D721Med (cell line): ENCODE measurements at places on chromosomes 6 and 20.
A peak's percentile ranks its signal among the peaks of the same experiment; 100 is the strongest.

DNA sequence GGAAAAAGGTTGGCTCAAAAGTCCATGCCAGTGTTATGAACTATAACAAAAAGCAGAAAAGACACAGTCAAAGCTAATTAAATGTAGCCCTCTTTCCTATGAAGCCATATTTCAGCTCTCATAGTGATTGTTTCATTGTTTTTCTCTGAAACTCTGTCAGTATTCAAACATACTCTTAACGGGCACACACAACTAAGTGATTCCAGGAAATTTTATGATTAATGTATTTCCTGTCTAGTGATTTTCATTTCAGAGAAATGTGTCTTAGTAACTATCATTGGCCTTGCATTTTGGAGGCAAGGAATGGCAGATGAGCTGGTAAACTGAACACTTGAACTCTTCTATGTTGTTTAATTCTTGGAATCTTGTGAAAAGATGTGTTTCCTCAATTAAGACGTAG is 68.0 kb downstream of the CLVS2 start:
- no peak for DNase-seq

DNA sequence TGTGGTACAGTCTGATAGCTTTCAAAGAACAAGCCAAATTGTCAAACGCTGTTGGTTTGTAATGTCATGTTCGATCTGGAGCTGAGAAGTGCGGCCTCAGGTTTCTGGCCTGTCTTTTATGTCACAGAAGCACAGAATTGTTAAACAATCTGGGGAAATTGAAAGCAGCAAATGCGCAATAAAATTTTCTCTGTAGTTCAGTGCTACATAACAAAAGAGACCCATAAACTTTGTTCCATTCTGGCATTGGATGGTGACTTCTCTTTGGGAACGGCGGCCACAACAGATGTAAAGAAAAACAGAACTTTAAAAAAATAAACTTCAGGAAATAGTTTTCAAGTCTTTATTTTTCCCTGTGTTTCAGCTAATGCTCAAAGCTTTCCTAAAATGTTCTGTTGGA is 106.9 kb downstream of the PRL start:
- DNase-seq, result no peak

- DNase-seq, result no peak
Observed at GRCh38 chr6:132246632-132247270, 154.5 kb downstream of the MOXD1 start.

DNA sequence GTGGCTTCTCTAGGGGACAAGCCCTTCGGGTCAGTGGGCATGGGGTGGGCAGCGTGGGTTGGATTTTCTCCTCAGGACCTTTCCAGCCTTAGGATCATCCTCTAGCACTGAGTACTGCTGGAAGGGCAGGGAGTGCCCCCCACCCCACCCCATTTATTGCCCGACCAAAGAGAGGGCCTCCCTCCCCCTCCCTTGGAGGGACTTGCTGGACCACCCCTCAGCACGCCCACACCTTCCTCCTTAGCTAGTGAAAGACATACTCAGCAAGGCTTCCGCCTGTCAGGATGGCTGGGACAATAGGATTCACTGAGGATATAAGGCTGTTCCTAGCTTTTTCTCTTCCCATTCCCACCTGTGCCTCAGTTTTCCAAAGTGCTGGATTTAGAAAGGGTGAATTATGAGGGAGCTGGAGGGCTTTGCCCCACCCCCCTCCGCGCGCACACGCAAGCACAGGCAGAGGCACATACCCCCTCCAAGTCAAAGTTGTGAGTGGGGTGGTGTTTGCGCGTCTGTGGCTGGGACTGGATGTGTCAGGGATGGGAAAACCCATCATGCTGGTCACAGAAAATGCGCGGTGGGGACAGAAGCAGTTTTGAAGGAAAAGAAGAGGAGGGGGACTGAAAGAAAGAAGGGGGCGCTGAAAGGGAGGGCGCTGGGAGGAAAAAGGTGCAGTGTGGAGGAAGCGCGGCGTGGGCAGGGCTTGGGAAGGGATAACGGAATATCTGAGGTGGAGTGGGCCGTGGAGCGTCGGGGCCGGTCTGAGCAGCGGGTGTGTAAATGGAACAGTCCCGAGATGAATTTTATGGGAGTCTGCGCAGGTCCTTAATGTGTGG is 693 bp upstream of the SLC29A1 start:
- DNase-seq, result no peak

DNA sequence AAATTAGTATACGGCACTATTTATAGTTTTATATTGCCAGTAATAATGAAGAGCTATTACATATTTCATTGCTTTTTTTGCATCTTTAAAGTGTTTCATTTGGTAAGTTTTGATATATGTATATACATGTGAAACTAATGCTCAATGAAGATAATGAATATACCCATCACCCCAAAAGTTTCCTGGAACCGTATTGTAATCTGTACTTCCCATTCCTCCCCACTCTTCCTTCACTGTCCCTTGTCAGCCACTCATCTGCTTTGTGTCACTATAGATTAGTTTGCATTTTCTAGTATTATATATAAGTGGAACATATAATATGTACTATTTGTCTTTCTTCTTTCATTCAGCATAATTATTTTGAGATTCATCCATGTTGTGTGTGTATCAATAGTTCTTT is 10.3 kb upstream of the TBC1D32 start:
- DNase-seq, result no peak

- no peak for DNase-seq
Observed at GRCh38 chr6:159854959-159855358, 35.8 kb upstream of the MAS1 start.

GRCh38 chr6:6912817-6913744 is 194.7 kb upstream of the RREB1 start:
- DNase-seq, result no peak

- DNase-seq, result peak; percentile 55
Observed at GRCh38 chr20:45857882-45858216, 435 bp downstream of the ZSWIM3 start.

GRCh38 chr6:157381631-157382621 is 936 bp downstream of the ZDHHC14 start:
- no peak for DNase-seq

DNA sequence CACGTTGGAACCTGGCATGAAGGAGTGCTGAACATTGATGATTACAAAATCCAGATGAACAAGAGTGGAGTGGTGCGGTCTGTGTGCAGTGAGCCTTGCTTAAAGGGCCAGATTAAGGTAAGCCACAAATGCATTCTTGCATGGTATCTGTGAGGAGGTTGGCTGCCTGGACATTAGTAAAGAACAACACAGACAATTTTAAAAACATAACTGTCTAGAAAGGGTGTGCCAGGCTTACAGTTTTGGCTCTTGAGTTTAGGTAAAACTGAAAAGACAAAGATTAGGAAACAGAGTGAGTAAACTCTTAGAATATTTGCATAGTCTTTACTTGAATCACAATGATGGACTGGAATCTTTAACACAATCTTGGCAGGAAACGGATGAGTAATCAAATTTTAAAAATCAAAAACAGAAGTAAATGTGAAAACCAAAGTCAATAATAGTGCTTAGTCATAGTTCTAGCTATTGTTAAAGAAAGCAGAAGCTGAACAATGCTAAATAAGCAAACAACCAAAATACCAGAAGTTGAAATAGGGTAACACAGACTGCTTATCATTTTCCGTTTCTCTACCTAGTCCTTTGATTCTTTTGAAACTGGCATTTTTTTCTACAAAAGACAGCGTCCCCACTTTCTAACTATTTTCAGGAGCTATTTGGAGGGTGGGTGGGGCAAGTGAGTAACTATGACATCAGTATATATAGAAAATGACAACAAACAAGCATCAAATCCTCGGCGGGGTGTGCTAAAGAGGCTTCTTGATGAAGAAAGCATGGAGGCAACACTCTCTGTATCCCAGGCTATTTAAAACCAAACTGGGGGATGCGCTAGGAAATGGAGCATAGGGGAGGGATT is 185.8 kb upstream of the RAB32 start:
- no peak for DNase-seq

GRCh38 chr6:55082021-55082420 is 92.3 kb upstream of the HCRTR2 start:
- DNase-seq, result no peak

GRCh38 chr6:149026530-149026942 is 279.7 kb downstream of the UST start:
- DNase-seq, result no peak

GRCh38 chr6:47343600-47343999 is 33.9 kb upstream of the TNFRSF21 start:
- no peak for DNase-seq

DNA sequence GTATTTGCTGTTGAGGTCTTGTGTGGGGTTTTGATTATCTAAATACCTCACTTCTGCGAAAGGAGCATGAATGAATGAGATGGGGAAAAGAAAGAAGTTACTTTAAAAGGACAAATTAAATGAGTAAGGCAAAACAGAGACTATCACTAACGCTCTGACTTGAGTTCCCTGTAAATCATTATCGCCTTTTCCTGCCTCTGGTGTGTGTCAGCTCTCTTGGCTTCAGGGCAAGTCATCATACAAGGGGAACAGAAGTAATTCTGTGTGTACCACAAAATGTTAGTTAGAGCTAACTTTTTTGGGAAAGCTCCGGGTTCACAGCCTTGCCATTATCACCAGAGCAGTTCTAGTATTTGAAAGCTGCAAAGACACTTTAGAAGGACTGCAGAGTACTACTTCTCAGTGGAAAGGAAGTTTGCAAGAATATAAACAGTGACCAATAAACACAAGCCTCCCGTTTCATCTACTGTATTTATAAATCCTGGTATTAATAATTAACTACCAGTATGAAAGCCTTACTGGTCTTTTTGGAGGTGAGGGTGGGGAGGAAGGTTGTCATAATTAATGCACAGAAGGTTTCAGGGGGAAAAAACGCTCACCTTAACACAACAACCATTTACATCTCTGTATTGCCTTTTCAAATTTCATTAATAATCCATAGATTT is 1.2 kb downstream of the DZANK1 start:
- DNase-seq, result no peak

DNA sequence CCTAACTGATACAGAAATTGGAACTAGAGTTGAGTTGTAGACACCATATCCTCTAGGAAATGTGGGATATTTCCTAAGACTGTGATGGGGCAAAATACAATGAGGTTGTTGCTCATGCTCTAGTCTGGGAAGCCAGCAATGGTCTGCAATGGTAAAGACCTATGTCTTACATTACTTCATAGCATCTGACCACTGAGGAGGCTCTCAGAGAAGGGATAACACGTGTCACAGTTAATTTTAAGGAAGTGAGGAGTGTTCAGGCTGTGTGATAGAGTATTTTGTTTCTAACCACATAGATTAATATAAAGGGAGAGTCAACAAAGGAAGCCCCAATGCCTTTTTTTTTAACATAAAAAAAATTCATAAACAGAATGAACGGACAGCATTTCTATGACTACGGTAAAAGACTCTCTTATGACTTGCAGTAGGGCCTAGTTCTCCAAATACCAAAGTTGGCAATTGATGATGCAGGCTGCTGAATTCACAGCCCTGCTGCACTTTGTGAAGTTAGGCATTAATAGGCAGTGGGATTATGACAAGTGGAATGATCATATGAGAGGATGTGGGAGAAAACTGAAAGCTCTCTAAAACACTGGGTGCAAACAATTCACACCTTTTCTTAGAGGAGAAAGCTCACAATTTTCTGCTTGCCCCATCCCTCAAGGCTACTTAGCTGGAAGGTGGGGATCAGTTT is 13.7 kb downstream of the KCNS1 start:
- DNase-seq, result no peak

GRCh38 chr6:113209315-113209714 is 647.8 kb upstream of the MARCKS start:
- no peak for DNase-seq

- no peak for DNase-seq
Observed at GRCh38 chr6:19444481-19444880, 392.7 kb upstream of the ID4 start.

GRCh38 chr6:142485256-142485655 is 183.4 kb downstream of the ADGRG6 start:
- DNase-seq, result no peak

GRCh38 chr20:34582911-34583310 is 24.4 kb downstream of the MAP1LC3A start:
- no peak for DNase-seq

- no peak for DNase-seq
Observed at GRCh38 chr20:56817780-56818675, 188.9 kb downstream of the TFAP2C start.

DNA sequence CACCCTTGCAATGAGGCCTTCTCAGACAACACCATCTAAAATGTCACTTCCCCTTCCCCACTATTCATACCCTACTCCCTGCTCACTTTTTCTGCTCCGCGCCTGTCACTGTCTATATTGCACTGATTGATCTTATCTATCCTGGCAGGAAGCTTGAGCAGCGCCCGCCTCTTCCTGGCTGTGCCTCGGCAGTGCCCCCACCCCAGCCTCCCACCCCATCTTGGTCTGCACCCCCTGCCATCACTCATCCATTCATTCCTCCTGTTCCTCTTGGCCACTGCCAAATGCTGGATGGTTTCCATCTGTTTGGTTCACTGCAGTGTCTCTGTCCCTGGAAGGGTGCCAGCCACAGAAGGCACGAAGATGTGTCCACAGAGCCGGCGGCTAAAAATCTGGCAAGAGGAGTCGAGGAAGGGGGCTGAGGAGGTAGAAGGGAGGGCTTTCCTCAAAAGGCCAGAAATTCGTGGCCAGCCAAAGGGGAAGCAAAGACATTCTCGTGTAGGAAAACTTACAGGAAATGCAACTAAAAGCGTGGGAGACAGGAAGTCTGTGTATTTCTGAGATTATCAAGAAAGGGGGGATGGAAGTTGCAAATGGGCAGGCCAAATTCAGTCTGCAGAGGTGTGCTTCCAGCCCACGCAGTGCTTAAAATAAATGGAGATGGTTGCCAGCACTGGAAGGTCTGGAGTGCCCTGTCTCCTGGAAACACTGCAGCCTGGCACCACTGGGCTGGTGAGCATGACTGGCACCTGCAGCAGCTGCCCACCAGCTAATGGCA is 27.6 kb downstream of the SYNJ2 start:
- no peak for DNase-seq

- DNase-seq, result no peak
Observed at GRCh38 chr6:87408721-87409155, 966 bp downstream of the CFAP206 start.

DNA sequence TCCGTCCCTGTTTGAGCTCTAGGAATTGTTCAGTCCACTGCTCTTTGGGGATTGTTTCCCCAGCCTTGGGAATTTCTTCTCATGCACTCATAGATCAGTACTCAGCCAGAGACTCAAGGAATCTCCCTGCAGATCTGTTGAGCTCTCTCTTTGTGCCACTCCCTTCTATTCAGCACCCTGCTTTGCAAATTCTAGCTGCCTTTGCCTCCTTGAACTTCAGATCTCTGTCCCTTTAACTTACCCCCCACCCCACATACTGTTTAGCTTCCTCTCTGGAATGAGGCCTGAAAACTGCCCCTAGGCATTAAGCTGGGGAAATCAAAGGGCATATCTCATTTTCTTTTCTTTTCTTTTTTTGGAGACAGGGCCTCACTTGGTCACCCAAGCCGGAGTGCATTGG is 30.5 kb downstream of the QRSL1 start:
- no peak for DNase-seq

- no peak for DNase-seq
Observed at GRCh38 chr6:148271711-148272439, 70.8 kb upstream of the SASH1 start.

GRCh38 chr20:24657878-24658620 is 188.6 kb downstream of the SYNDIG1 start:
- DNase-seq, result no peak

GRCh38 chr6:96657344-96657743 is 94.4 kb downstream of the FHL5 start:
- DNase-seq, result no peak

GRCh38 chr6:41111017-41111416 is 38.2 kb downstream of the NFYA start:
- DNase-seq, result no peak

- DNase-seq, result no peak
Observed at GRCh38 chr20:45347297-45347935, 808 bp downstream of the SDC4 start.
